CD4-positive, alpha-beta memory T cell (primary cell): ENCODE measurements at places on chromosomes 4 and X. TPM values are rescaled to one million over a fixed set of nuclear protein-coding genes. Genes with fewer than 3 reads are reported as not detected.

GRCh38 chr4:183149616-183150539 is 50.8 kb downstream of the WWC2 start:
- H3K4me1 ChIP-seq: no peaks in the 10 kb centered on the region
- no peaks in the 10 kb centered on the region for H3K36me3 ChIP-seq
- no peak overlapping the region for H3K4me3 ChIP-seq
- H3K27ac ChIP-seq: no peak overlapping the region
- H3K27me3 ChIP-seq: no peaks in the 10 kb centered on the region
- DNase-seq: no peak

DNA sequence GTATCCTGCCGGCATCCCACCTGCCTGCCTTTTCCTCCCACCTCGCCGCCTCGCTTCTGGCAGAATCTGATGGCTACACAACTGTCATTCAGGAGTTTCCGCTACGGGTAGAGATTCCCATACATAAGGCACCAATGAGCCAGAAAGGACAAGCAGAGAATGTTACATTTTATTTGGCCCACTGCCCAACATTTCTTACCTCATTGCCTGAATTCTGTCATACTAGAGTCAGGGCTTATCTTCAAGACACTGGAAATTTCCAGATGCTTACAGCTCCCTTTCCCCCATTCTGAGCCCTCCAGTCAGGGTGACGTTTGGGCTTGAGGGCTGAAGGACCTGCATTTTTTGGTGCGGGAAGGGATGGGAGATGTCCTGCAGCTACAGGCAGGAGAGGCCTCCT is 113.0 kb downstream of the NHS start:
- H3K36me3 ChIP-seq: no peaks in the 10 kb centered on the region
- H3K4me3 ChIP-seq: no peak overlapping the region
- no peaks in the 10 kb centered on the region for H3K27me3 ChIP-seq
- H3K27ac ChIP-seq: no peak overlapping the region
- no peak for DNase-seq

Gene RENBP
- total RNA-seq: 21.3 TPM

Gene CYLC1
- not detected for total RNA-seq

Gene MMAA
- total RNA-seq: 12.0 TPM

DNA sequence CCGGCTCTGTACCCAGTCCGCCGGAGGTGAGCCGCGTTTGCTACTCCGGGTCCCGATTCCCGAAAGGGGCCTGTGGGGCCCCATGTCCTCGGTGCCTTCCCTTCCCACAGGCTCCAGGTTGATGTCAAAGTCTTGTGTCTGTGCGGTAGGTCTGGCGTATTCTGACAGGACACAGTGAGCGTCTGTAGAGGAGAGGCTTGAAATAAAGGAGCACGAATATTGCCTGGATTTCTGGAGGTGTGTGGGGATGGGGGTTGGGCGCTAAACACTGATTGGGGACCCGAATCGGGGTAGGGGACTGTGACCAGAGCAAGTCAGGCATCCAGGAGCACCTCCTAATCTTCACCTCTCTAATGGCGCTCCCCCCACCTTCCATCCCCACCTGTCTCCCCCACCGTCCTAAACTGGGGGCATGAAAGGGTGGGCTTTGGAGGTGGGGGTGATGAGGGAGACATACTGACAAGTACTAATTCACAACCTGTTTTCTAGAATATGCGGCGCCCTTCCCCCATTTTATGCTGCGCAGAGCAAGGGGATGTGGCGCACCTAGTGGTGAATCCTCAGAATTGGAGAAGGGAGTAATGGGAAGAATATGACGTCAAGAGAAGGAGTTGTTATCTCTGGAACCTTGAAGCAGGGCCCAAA is 855 bp downstream of the GPRASP2 start:
- no peak overlapping the region for H3K4me3 ChIP-seq
- no peak for DNase-seq
- no peaks in the 10 kb centered on the region for H3K36me3 ChIP-seq
- H3K27me3 ChIP-seq: no peaks in the 10 kb centered on the region
- peaks cover 9% of the 10 kb centered on the region for H3K4me1 ChIP-seq
- no peak overlapping the region for H3K27ac ChIP-seq

GRCh38 chr4:8218371-8219031 is 19.4 kb downstream of the SH3TC1 start:
- H3K27ac ChIP-seq: no peak overlapping the region
- DNase-seq: peak; percentile 44
- H3K36me3 ChIP-seq: peaks cover 28% of the 10 kb centered on the region
- peaks cover 29% of the 10 kb centered on the region for H3K4me1 ChIP-seq
- H3K27me3 ChIP-seq: no peaks in the 10 kb centered on the region

DNA sequence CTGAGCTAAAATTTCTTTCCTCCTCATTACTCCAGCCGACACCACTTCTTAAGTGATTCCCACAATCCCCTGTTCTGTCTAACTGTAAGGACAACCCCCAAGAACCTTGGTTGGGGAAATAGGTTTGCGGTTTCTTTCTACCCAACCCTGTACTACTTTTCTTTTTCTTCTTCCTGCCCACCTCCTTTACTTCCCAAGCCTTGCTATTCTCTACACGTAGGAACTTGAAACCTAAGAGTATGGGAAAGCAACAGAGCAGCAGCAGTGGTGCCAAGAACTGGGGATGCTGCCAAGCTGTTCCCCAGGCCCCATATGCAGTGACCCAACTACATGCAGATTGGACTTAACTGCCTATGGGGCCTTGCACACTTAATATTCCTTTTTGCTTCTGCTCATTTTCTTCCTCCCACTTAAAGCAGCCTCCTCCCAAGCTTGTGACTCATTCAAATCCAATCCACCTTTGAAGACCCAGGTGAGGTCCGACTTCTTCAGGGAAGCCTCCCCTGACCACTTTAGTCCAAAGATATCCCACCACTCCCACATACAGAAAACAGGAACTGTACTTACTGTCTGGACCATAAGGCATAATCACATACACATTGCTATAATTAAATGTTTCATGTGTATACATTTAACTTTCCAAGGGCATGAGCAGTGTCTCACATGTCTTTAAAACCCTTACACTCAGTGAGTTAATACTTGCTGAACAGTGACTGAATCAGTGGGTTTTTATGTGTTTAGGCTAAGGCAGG is 1.7 kb downstream of the FAM120C start:
- H3K27ac ChIP-seq: no peak overlapping the region
- H3K4me3 ChIP-seq: no peak overlapping the region
- no peaks in the 10 kb centered on the region for H3K36me3 ChIP-seq
- no peak for DNase-seq
- peaks cover 29% of the 10 kb centered on the region for H3K4me1 ChIP-seq

- H3K4me1 ChIP-seq: no peaks in the 10 kb centered on the region
- H3K27ac ChIP-seq: no peak overlapping the region
- no peak overlapping the region for H3K4me3 ChIP-seq
- no peaks in the 10 kb centered on the region for H3K27me3 ChIP-seq
- no peak for DNase-seq
These were observed 198.3 kb upstream of the GYPA start for GRCh38 chr4:144338834-144339233.

Gene BEX1
- not detected for total RNA-seq

- H3K27me3 ChIP-seq: no peaks in the 10 kb centered on the region
- peak overlapping the region; percentile 26 for H3K4me3 ChIP-seq
- H3K36me3 ChIP-seq: no peaks in the 10 kb centered on the region
- H3K4me1 ChIP-seq: peaks cover 55% of the 10 kb centered on the region
- DNase-seq: peak; percentile 70
These were observed 2.1 kb upstream of the IL2 start for GRCh38 chr4:122458625-122459024.

Gene NKRF
- 13.0 TPM for total RNA-seq

- no peaks in the 10 kb centered on the region for H3K27me3 ChIP-seq
- H3K4me3 ChIP-seq: peak overlapping the region; percentile 54
- H3K27ac ChIP-seq: no peak overlapping the region
- peak; percentile 66 for DNase-seq
These were observed 1.2 kb downstream of the CORIN start for GRCh38 chr4:47836641-47837093.

DNA sequence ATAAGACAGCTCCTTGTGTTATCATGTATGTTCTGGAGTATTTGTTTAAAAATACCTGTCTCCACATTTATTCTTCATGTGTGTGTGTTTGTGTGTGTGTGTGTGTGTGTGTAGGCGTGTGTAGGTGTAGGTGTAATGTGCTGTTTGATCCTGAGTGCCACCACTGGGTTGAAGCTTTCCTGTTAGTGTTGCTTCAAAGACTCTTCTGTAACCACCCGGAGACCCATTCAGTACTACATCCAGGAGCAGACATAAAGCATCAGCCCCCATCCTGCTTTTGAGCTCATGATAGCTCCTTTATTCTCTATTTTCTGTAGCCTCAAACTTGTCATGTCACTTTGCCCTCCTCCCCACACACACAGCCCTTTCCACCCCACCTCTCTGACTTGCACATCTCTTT is 3.0 kb upstream of the ZDHHC9 start:
- no peaks in the 10 kb centered on the region for H3K36me3 ChIP-seq
- H3K4me3 ChIP-seq: no peak overlapping the region
- no peak overlapping the region for H3K27ac ChIP-seq
- H3K27me3 ChIP-seq: no peaks in the 10 kb centered on the region

Gene PNMA6F
- total RNA-seq: not detected

Gene TMEM154
- total RNA-seq: 35.2 TPM

Gene SPANXA1
- total RNA-seq: not detected

DNA sequence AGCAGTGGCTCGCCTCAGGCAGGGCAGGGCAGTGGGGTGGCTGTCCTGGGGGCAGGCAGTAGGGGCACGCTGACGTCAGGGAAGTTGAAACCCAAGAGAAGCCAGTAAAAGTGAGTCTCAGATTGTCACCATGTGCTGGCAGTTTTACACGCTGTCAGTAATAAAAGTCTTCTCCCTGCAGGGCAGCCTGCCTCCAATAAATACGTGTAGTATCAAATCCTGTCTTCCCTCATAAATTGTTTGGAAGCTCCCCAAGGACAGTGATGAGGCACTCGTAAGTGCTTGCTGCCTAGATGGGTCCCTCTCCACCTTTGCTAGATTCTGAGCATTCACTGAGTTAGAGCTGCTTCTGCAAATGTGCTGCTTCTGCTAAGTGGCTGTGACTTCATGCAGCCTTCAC is 60.8 kb upstream of the MSANTD1 start:
- no peaks in the 10 kb centered on the region for H3K27me3 ChIP-seq
- no peak overlapping the region for H3K27ac ChIP-seq
- H3K4me3 ChIP-seq: no peak overlapping the region
- H3K36me3 ChIP-seq: peaks cover 30% of the 10 kb centered on the region
- DNase-seq: no peak

- no peak overlapping the region for H3K27ac ChIP-seq
- DNase-seq: no peak
These were observed 327.1 kb upstream of the VCX start for GRCh38 chrX:7515681-7516413.

DNA sequence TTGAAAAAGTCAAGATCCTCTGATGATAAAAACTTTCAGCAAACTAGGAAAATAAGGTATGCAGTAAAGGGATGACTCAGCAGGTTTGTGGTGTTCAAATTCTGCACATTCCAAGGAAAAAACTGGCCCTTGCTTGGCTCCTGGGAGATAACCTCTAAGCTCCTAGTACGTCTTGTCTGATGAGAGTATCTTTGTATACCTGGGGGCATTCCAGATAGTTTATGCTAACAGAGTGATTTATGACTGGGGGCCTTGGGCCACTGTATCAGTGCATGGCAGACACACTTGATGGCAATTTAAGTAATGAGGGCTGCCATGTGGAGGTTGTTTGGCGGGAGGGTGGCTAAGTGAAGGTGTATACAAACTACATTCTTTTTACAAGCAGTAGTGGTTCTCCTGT is 56.9 kb downstream of the NSG1 start:
- no peak overlapping the region for H3K27ac ChIP-seq
- no peaks in the 10 kb centered on the region for H3K4me1 ChIP-seq
- H3K4me3 ChIP-seq: no peak overlapping the region

GRCh38 chrX:152926279-152926678 is 28.4 kb downstream of the ZNF185 start:
- no peaks in the 10 kb centered on the region for H3K36me3 ChIP-seq
- H3K4me1 ChIP-seq: no peaks in the 10 kb centered on the region
- peak; percentile 27 for DNase-seq
- no peak overlapping the region for H3K27ac ChIP-seq
- no peaks in the 10 kb centered on the region for H3K27me3 ChIP-seq
- no peak overlapping the region for H3K4me3 ChIP-seq

- DNase-seq: no peak
These were observed 73.5 kb downstream of the HS3ST1 start for GRCh38 chr4:11355226-11355625.

DNA sequence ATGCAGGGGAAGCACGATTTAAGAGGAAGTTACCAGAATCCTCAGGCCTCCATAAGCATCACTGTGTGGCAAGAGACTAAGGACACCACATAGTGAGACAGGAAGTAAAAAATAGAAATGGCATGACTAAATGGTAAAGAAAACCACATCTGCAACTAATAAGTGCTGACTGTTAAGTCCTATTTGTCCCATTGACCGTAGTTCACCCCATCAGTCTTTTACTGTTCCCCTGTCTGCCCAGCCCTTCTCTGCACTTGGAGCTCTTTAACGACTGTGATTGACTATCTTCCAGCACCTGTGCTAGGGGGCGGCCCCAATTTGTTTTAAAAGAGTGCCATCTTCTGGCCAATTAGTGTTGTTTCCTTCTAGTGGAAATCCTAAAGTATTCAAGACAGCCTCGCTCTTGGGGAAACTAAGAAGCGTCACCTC is 94.2 kb downstream of the MAOA start:
- H3K36me3 ChIP-seq: no peaks in the 10 kb centered on the region
- no peak overlapping the region for H3K4me3 ChIP-seq
- no peaks in the 10 kb centered on the region for H3K27me3 ChIP-seq
- H3K27ac ChIP-seq: no peak overlapping the region
- peak; percentile 56 for DNase-seq
- H3K4me1 ChIP-seq: no peaks in the 10 kb centered on the region

DNA sequence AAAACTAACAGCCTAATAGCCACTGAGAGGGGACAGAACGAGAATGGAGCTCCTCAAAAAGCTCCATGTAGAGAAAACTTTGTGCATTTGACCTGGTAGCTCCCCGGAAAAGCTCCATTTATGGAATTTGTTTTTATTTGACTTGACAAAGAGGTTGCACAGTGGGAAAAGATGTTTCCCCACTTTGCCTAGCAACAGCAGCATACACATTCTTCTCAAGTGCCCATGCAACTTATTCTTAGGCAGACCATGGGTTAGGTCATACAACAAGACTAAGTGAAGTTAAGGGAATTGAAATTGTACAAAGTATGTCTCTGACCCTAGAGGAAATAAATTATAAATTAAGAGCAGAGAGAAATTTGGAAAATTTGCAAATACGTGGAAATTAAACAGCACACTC is 949.6 kb upstream of the PRKX start:
- no peaks in the 10 kb centered on the region for H3K4me1 ChIP-seq
- H3K36me3 ChIP-seq: no peaks in the 10 kb centered on the region
- no peaks in the 10 kb centered on the region for H3K27me3 ChIP-seq
- DNase-seq: no peak
- H3K27ac ChIP-seq: no peak overlapping the region
